ENCODE measurements at places on chromosomes 6 and 20. TPM values are rescaled to one million over a fixed set of nuclear protein-coding genes. Genes with fewer than 3 reads are reported as not detected.

DNA sequence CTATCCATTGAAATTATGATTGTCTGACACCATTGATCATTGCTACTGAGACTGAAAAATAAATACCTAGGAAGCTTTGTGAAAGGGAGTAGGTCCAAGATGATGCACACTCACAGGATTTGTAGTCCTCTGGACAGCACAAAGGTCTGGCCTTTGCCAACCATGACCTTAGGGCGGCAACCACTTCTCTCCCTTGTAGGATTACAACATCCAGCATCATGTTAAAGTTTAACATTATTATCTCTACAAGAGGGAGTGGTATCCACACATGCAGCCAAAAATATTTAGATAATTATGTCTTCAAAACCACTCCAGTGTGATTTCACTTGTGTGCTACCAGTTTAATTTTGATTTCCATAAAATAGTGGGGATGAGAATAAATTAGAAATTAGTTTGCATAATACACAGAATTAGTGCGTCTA, 51.1 kb upstream of the NHSL1 start:
- peaks cover 26% of the 10 kb centered on the region for H3K4me1 ChIP-seq
- no peak overlapping the region for H3K27ac ChIP-seq
- H3K4me3 ChIP-seq: no peak overlapping the region
- no peaks in the 10 kb centered on the region for H3K36me3 ChIP-seq
- DNase-seq: no peak

- H3K27ac ChIP-seq: peak overlapping the region; percentile 42
- H3K27me3 ChIP-seq: peaks cover 3% of the 10 kb centered on the region
- H3K4me1 ChIP-seq: peaks cover 34% of the 10 kb centered on the region
Measured at GRCh38 chr20:53869466-53870258, 200.7 kb downstream of the BCAS1 start.

DNA sequence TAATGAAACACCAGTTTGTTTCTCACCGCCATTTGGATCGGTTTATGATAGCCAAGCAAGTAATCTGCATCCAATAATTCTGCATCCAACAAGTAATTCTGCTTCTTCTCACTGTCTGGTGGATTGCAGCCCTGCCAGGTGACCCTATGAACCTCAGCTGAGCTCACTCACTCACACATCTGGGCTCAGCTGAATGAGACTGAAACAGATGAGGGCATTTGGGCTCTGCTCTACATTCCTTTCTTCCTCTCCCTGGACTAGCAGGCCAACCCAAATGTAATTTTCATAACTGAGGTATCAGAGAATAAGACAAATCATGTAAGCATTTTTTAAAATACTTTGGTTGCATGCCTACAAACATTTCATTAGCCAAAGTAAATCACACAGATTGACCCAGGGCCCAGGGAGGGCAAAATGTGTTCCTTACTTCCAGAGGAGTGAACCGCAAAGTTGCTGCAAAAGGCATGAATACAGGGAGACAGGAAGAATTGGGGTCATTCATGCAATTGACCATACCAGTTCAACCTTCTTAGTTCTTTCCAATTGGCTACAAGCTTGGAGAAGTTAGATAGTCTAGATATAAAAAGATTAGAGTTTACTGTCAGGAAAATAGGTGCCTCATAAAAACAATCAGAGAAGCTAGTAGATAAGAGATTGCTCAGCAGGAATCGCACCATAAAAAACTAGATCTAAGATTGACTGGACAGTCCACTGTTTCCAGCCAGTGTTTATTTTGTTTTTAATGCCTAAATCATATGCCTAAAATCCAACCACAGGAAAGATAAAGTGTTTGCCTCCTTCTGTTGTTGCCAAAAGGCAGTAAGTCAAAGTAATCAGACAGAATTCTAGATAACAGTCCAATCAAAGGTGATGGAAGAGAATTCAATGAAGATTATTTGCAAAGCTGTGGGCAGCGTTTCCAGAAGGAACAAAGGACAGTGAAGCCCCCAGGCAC, 43.7 kb downstream of the CBLN4 start:
- peak; percentile 64 for DNase-seq
- H3K4me1 ChIP-seq: no peaks in the 10 kb centered on the region
- no peak overlapping the region for H3K4me3 ChIP-seq
- H3K27ac ChIP-seq: no peak overlapping the region

DNA sequence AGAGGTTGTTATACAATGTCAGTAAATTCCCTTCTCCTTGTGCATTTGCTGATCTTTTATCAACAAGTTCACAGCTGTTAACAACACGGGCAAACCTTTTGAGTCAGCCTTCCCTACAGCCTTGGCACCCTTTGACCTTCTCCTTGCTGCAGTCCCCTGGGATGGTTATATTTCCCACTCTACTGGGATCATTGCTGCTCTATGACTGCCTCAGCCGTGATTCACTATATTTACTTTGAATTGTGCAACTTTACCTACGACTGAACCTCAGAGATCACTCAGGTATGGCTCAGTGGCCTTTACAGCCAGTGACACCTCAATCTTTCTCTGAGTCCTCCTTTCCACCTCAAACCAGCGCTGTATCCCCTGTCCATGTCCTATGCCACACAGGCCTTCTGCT, 1293.3 kb downstream of the EPHA7 start:
- H3K4me3 ChIP-seq: no peak overlapping the region
- H3K27ac ChIP-seq: no peak overlapping the region
- no peaks in the 10 kb centered on the region for H3K36me3 ChIP-seq
- DNase-seq: no peak
- no peaks in the 10 kb centered on the region for H3K27me3 ChIP-seq

DNA sequence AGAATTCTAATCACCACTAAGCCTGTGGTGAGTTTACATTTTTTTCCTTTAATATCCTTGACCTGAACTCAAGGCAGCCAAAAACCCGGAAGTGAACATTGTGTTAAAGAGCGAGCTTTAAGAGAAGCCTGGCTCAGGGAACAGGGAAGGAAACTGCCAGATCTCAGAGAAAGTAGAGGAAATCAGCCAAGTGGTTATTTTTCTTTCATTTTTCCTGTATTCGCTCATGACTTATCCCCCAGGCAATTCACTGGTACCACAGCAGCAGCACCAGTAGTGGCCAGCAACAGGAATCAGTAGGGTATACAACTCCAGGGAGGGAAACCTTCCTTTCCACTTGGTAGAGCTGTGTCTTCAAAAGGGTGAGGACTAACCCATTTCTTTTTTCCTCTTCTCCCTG, 89.6 kb upstream of the HMGCLL1 start:
- H3K27ac ChIP-seq: no peak overlapping the region
- peaks cover 12% of the 10 kb centered on the region for H3K4me1 ChIP-seq
- no peak overlapping the region for H3K4me3 ChIP-seq

GRCh38 chr20:22771706-22772105, 187.3 kb upstream of the FOXA2 start:
- H3K4me3 ChIP-seq: no peak overlapping the region
- H3K36me3 ChIP-seq: no peaks in the 10 kb centered on the region
- H3K27ac ChIP-seq: no peak overlapping the region
- H3K27me3 ChIP-seq: no peaks in the 10 kb centered on the region
- no peak for DNase-seq

DNA sequence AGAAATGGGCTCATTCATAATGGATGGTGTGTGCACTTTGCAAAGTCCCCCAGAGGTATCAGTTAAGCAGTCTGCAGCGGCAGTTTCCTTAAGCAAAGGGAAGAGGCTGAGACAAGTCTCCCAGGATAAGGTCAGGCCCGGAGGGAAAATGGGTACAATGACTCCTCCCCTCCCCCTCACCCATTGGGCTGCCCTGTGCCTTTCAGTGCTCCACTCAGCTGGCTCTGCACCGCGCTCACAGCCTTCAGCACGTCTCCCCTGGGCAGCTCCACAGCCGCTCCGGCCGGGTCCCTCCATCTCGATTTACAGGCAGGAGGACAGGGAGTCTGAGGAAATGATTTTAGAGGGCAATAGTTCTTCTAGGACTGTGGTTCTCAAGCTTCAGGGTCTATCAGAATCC, 264.8 kb downstream of the LRFN2 start:
- H3K27me3 ChIP-seq: no peaks in the 10 kb centered on the region
- H3K27ac ChIP-seq: no peak overlapping the region
- no peaks in the 10 kb centered on the region for H3K36me3 ChIP-seq
- no peaks in the 10 kb centered on the region for H3K4me1 ChIP-seq
- DNase-seq: no peak
- no peak overlapping the region for H3K4me3 ChIP-seq

GRCh38 chr20:47708140-47708807, 77.0 kb downstream of the SULF2 start:
- no peak for DNase-seq
- no peak overlapping the region for H3K27ac ChIP-seq
- no peaks in the 10 kb centered on the region for H3K36me3 ChIP-seq
- H3K4me3 ChIP-seq: no peak overlapping the region
- no peaks in the 10 kb centered on the region for H3K27me3 ChIP-seq

The RGL2 gene
- total RNA-seq: 48.9 TPM

The PHACTR3 gene
- total RNA-seq: 0.28 TPM

The COX4I2 gene
- total RNA-seq: 1.1 TPM

The PKIB gene
- total RNA-seq: 0.49 TPM

The PCNA gene
- total RNA-seq: 54.8 TPM

The SEMG1 gene
- total RNA-seq: not detected

All from sigmoid colon (tissue), 7 donors.